ENCODE measurements at places on chromosomes 7 and 10. TPM values are rescaled to one million over a fixed set of nuclear protein-coding genes. Genes with fewer than 3 reads are reported as not detected.

Gene BTBD16
- polyA plus RNA-seq, result 1.8 TPM

DNA sequence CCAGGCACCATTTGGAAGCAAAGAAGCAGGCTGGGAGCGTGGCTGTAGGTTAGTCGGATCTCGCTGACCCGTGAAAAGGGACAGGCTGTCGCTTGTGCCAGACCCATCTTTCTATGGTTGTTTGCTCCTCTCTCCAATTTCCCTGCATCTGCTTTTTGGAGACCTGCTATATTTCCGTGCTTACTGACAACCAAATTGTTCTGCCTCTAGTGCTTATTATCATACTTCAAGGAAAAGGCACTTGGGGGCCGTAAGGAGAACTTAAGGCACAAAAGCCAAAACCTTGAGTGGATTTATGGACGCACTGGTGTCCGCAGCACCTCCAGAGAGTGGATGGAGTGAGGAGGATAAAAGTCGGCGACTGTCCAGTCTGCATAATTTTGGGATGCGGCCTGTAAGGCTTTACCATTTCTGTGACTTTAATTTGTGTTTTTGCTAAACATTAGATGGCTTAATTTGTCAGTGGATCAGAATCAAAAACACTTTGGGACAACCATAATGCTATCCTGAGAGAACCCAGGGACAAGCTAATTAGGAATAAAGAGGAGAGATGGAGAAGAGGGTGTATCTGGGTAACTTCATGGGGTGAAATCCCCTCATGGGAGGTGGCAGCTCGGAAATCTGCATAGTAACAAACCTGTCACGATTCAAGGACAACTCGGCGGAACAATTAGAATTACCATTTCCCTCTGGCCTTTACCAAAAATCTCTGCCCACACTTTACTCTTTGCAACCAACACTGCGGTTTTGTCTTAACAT is 206.7 kb downstream of the HDAC9 start:
- DNase-seq, result no peak

Gene HMX2
- 0.09 TPM for polyA plus RNA-seq

GRCh38 chr10:73593110-73593509 is 2.0 kb upstream of the USP54 start:
- no peak for DNase-seq

Gene PARP12
- polyA plus RNA-seq, result 10.5 TPM

DNA sequence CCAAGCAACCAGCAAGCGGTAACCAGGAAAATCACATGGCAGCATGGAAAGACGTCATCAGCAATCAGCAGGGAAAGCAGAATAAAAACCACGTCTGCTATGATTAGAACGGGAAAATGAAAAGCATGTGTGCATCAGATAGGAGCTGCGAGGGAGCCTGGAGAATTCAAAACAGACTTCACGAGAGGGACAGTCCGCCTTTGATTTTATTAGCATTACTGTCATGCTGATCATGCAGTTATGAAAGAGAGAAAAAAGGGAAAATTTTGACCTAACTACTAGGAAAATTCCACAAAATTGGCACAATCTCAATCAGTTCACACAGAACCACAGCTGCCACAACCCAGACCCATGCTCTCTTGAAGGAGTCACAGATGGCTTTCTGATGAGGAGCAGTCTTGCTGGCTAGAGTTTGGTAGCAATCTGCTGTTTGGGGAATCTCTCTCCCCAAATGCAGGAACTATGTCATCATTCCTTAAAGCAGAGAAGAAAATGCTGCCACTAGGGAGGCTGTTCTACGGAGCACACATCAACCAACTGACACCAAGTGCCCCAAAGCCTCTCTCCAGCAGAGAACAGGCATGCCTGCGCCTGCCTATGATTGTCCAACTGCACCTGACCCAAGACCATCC is 295.9 kb downstream of the TNS3 start:
- no peak for DNase-seq

DNA sequence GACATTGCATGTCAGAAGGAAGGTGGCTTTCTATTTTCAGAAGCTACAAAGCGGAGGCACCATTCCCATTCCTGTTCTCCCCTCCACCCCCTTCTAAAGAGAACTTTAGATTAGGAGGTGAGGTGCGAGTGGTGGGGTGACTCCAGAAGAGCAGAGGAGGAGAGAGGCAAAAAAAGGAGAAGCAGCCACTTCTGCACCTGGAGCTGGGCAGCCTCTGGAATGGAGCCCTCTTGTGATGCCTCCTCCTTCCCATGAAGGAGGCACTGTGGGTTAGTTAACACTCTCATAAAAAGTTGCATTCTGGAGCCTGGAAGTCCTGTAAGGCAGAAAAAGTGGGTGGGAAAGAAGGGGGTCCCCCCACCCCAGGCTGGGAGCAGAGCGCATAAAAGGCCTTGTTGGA is 4.8 kb downstream of the PTF1A start:
- no peak for DNase-seq

DNA sequence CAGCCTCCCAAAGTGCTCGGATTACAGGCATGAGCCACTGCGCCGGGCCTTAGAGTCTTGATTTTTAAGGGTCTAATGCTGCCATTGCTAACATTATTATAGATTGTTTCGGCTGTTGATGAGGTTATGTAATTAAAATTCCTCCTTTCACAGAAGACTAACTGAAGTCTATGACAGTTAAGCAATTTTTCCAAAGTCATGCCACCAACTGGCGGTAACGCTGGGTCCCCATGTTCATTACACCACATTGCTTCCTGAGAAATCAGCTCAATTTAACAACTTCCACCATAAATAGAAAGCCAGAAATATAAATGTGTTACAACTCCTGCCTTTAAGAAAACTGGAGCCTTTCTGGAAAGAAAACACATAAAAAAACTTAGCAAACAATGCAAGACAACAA is 3.5 kb downstream of the ERLIN1 start:
- DNase-seq, result no peak

Gene SUFU
- 24.8 TPM for polyA plus RNA-seq

- no peak for DNase-seq
Observed at GRCh38 chr10:111357859-111358258, 281.0 kb downstream of the ADRA2A start.

Gene SLC18A3
- 19.9 TPM for polyA plus RNA-seq

Gene ANKRD1
- 0.21 TPM for polyA plus RNA-seq

DNA sequence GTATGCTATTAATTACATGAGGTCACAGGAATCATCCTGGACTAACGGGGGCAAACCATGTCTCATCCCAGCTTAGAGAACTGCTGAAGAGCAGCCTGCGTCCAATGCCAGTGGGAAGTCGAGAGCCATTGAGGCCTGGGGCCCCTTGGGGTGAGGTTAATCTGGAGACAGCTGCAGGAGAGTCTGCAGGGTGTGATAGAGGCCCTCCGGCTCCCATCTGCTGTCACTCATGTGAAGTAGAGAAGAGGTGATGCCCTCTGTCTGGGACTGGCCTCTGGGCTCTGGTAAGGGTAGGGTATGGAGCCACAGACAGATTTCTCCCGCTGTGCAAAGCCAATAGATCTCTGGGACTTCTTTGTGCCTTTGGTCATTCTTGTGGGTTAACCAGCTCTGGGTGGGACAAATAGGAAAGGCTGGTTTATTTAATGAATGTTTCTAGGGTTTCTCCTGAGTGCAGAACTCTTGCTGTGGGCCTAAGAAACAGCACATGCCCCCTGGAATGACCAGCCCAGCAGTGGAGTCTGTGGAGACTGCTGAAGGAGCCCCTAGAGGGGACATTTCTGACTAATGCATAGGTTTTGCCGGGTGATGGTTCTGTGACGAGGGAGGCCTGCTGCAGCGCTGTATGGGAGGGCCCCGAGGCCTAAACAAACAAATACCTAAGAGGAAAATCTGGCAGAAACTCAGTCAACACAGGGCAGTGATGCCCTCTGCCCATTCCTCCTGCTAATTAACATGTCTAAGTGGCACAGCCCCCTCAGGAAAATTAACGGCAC is 34.5 kb downstream of the CRHR2 start:
- no peak for DNase-seq

GRCh38 chr10:107083388-107084009 is 81.0 kb downstream of the SORCS1 start:
- no peak for DNase-seq

DNA sequence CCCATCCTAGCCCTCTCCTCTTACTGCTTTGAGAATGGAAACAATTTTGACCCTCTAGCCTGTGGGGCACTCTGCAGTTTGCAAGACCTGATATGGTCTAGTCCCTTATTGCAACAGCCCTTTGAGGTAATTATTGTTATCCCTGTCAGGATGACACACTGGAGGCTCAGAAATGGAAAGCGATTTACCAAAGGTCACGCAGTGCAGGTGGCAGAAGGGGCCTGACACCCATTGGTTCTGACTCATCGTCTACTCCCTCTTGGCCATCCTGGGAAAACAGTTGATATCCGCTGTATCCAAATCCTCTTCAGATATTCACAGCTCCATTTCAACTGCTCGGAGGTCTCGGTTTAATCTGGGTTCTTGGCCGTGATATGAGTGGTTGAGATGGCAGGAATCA is 44.7 kb upstream of the AQP1 start:
- no peak for DNase-seq

Gene ELN
- polyA plus RNA-seq, result 114 TPM

DNA sequence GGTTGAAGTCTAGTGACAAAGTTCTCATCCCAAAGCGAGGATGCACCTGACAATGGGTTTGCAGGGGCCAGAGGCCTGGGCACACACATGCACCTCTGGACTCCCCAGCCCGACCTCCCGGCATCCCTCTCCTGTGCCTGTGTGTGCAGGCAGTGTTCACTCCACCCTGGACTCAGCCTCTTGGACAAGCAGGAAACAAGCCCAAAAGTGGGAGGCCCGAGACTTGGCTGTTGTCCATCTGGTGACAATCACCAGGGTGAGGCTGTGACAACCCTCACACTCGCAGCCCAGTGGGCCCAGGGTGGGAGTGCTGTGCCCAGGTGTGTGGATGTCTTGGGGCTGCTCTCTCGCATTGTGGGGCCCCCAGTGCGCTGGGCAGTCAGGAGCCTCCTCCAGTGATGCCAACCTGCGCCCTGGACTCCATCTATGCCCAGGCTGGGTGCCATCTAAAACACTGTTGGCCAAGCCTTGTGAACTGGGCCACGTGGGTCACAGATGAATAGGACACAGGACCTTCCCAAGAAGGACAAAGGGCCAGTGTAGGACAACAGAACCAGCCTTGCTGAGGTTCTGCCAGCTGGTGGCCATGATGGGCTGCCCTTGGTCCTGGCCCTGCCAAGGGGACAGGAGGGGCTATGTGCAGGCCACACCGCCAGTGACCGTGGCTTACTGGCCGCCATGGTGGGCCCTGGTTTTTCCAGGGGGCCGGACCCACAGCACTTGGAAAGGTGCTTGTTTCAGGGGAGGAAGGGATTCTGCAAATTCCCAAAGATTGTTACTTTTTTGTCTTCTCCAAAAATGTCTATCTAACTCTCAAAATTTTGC is 144.3 kb downstream of the TCERG1L start:
- DNase-seq, result no peak
